ENCODE measurements at places on chromosomes 4 and X. TPM values are rescaled to one million over a fixed set of nuclear protein-coding genes. Genes with fewer than 3 reads are reported as not detected.

ETDA gene
- not detected for total RNA-seq

DNA sequence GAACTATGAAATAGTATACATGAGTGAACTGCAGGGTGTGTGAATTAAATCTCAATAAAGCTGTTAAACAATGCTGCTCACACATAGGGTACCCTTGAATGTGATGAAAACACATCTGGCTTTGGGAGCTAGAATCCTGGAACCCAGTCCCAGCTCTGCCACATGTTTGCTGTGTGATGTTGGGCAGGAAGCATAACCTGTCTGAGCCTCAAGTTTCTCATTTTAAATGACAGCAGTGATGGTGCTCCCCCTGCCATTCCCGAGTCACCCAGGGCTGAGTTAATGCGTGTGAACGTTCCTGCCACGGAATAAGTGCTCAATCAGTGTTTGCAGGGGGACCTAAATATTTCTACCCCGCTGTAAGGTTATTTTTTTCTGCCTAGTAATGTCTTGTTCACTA lies 10.9 kb downstream of the EVC start:
- DNase-seq: no peak

GRCh38 chr4:153931804-153932203 lies 142.9 kb upstream of the SFRP2 start:
- no peak for DNase-seq

DNA sequence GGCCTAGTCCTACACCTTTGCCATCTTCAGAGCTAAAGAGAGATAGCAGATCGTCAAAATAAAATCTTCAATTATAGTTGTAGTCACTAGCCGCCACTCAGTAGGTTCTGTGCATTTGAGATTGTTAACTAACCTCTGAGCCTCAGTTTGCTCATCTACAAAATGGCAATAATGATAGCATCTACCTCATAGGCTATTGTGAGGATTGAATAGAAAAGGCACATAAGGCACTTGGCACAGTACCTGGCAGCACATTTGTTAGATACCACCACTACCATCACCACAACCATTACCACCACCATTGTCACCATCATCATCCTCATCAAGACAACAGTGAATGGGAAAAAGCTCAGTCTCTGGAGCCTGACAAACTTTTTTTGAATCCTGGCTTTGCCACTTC lies 134.6 kb downstream of the AMMECR1 start:
- no peak for DNase-seq

FABP2 gene
- not detected for total RNA-seq

- DNase-seq: no peak
Measured at GRCh38 chrX:14660970-14661369, 131.6 kb downstream of the GLRA2 start.

GRCh38 chrX:136781180-136781797 lies 557 bp upstream of the ARHGEF6 start:
- no peak for DNase-seq

- no peak for DNase-seq
Measured at GRCh38 chr4:136032391-136032790, 1499.9 kb downstream of the PCDH18 start.

GRCh38 chr4:25253071-25253445 lies 19.2 kb downstream of the PI4K2B start:
- DNase-seq: no peak

- DNase-seq: no peak
Measured at GRCh38 chr4:65839164-65839931, 169.1 kb upstream of the EPHA5 start.

ZCCHC18 gene
- total RNA-seq: 0.65 TPM

DNA sequence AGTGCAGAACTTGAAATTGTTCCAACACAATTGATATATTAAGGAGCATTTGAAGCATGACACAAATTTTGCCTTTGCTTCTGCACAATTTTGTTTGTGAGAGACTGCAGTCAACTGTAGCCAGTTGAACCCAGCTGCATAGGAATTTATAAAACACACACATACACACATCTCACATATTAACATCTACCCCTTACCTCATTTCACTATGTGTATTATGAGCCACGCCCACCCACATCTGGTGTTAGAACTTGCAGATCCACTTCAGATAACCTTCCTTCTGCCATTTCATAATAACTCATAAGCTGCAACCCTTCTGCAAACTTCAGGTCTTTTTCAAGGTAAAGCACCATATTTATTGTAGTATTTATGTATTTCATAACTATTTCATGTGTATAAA lies 188.1 kb upstream of the WDFY3 start:
- no peak for DNase-seq

GRCh38 chrX:34657726-34658070 lies 613 bp upstream of the TMEM47 start:
- DNase-seq: no peak

TEX13C gene
- total RNA-seq: not detected

CSN3 gene
- total RNA-seq: not detected
